ENCODE measurements at places on chromosomes 5 and 9.

GRCh38 chr9:84811072-84811750, 141.7 kb downstream of the NTRK2 start:
- no peak for DNase-seq

- no peak for DNase-seq
Observed at GRCh38 chr9:83535736-83536135, 2.5 kb downstream of the FRMD3 start.

GRCh38 chr5:125409861-125410536, 663.6 kb upstream of the ZNF608 start:
- no peak for DNase-seq

GRCh38 chr5:131316026-131316425, 52.2 kb downstream of the CDC42SE2 start:
- no peak for DNase-seq

GRCh38 chr9:102551346-102551745, 443.8 kb upstream of the CYLC2 start:
- DNase-seq, result no peak

GRCh38 chr5:1781107-1781506, 18.5 kb downstream of the MRPL36 start:
- DNase-seq, result no peak

GRCh38 chr5:107457138-107457537, 213.6 kb downstream of the EFNA5 start:
- no peak for DNase-seq

- DNase-seq, result no peak
Observed at GRCh38 chr9:83937861-83938455, 16.7 kb upstream of the KIF27 start.

DNA sequence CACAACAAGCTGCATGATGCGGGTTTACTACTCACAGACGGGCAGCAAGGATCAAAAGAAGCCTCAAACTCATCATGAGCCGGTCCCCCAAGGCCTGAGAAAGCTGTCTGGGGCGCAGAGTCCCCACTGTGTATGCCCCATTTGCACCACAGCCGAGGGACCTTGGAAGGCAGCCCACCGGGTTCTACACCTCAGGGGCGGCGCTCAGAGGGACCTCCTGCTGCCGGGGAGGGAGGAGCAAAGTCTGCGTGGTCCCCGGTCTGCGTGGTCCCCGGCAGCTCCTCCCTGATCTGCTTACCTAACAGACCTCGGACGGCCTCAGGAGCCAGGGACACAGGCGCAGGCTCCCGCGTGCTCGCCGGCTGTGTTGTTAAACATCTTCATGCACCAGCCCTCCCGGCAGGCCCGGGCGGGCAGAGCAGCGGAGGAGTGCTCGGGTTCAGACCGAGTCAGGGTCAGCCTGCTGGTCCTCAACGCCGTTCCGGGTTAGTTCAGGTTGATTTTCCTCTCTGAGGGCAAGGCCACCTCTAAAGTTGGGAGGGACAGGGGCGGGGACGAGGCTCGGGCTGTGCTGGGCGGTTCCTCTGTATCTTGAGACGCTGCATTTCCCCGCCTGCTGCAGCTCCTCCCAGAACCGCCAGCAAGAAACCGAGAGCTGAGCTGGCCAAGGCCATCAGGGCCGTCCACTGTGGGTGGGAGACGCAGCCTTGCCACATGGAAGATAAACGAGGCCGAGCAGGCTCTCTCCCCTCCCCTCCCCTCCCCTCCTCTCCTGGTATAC, 74.6 kb downstream of the MRPL36 start:
- peak; percentile 20 for DNase-seq

DNA sequence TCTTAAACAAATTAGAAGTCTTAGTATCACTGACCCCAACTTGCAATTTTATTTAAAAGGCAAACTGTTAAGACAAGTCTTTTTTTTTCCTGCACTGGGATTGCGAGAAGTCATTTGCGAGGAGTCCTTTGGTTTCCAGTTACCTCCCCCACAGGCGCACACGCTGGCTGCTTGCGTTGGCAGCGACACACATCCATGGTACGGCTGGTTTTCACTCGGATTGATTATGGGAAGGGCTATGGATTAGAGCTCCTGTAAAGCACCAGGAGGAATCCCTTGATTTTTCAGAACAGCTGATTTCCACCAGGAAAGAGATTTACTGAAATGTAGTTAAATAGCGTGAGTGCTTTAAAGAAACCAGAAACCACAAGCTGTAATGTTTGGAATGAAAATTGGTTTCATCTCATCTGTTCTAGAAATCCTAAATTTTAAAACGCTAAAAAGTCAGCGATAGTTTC, 737 bp downstream of the SLC1A3 start:
- DNase-seq, result no peak

- no peak for DNase-seq
Observed at GRCh38 chr5:59387127-59387526, 506.4 kb downstream of the PDE4D start.

GRCh38 chr5:72244862-72245371, 75.1 kb downstream of the MRPS27 start:
- no peak for DNase-seq

GRCh38 chr9:128193469-128194096, 2.2 kb upstream of the CIZ1 start:
- DNase-seq, result no peak

DNA sequence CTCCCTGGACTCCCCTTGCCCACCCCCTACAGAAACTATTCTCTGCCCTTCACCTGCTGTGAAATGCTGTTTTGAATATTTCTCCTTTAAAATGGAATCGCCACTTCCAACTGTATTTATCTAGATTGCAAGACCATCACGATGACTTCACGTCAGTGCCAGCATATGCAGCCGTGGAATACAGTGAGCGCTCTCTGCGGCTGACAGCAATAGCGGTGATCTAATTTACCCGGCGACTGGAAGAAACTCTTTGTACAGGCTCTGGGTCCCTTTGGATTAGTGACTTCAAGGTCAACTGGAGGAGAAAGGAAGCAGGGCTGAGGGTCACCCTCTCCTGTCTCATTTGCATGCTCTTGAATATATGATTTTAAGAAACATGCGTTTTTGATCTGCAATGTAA, 192.0 kb downstream of the IRX1 start:
- DNase-seq, result no peak

Data from stimulated activated CD4-positive, alpha-beta T cell treated with anti-CD3 and anti-CD28 coated beads, Interleukin-12 subunit alpha, Interleukin-12 subunit beta, amount 100 ng/mL, for 24 hours (primary cell).